Germinal center (tissue), 1 donor: ENCODE measurements at places on chromosomes 3 and 15.

DNA sequence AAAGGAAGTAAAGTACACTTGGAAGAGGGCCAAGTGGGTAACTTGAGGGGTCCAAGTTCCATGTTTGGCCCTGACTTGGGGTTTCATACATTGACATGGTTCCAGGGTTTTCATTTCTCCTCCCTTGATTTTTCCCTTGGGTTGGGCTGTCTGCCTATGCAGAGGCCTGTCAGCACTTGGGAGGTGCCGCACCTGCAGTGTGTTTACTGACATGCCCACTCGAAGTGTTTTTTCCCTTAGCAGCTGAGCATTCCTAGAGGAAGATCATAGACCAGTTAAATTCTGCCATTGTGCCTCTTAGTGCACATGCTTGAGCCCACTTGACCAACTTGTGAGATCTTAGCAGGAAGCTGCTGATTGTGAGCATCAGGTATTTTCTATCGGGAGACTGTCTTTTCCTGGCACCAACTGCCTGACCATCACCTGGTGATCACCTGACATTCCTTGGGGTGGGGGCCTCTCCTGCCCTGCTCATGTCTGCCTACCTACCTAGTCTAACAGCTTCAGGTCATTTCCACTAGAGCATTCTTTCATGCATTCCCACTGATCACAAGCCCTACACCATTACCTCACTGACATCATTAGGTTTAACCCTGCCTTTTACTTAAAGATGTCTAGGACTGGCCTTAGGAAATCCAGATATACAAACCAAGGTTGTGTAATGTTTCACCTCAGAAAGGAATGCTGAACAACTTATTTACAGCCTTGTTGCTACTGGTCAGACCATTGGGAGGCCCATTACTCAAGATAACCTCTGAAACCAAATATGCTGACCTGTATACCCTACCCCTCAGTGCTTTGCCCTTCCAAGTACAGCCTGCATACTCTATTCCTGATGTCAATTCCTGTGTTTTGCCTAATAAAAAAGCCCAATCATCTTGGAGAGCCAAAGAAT lies 68.3 kb downstream of the CD47 start:
- no peak for DNase-seq

DNA sequence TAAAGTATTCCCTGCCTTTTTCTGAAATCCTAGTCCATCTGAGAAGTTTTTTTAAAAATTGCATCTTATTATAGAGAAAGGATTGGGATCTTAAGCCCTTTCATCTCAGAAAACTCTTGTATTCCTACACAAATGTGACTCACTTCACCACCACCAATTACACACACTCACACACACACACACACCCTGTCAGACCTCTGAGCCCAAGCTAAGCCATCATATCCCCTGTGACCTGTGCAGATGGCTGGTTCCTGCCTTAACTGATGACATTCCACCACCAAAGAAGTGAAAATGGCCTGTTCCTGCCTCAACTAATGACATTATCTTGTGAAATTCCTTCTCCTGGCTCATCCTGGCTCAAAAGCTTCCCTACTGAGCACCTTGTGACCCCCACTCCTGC lies 1181.9 kb downstream of the ROBO2 start:
- no peak for DNase-seq

- DNase-seq: no peak
These were observed 60.1 kb downstream of the CAPN3 start for GRCh38 chr15:42419369-42419768.

- no peak for DNase-seq
These were observed 24.2 kb downstream of the PSMD6 start for GRCh38 chr3:63998852-63999754.
